ENCODE measurements at places on chromosomes 1 and 21.

GRCh38 chr1:61202854-61203598 lies 120.7 kb downstream of the NFIA start:
- DNase-seq: no peak

DNA sequence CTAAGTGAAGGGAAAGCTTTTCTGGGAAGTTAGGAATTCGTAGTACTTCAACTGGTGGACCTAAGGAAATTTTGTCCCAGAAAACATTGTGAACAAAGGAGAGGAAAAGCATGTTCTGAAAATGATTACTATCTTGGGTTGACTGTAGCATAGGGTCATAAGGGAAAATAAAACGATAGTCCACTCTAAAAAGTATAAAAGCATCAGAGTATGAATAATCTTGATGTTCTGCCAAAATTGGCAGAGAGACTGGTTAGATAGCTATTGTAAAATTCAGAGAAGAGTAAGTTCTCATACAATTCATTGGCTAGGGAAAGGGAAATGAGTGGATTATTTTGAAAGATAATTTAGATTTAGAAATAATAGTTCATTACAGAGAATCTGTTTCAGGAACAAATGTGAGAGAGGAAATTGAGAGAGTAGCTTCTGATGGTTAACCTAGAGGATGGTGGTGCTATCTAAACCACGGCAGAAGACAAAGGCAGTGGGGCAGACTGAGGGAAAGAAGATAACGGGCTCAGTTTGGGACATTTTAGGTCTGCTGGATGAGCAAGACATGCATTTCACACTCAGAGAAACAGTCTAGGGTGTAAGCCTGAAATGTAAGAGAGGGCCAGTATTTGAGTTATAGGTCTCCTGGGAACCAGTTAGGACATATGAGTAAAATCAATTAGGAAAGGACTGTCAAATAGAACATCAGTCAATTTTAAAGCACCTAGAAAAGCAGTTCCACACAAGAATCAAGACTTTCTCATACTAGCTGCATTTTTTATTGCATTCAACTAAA lies 799.3 kb upstream of the CXADR start:
- DNase-seq: no peak

GRCh38 chr1:161940866-161941591 lies 82.6 kb downstream of the OLFML2B start:
- DNase-seq: no peak

DNA sequence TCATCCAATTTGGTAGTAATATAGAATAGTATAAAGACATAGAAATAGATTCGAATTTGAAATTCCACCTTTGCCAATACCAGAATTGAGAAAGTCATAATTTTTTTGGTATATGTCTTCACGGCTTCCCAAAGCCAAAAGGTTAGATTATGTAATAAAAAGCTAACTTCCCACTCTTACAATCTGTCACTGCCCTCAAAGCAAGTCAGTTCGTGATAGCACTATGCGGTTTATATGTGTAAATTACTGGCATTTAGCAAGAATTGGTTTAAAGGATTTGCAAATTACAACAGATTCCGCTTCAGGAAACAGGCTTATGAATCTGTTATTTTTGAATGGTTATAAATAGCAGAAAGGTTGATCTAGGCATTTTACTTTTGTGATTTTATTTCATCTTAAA lies 679.4 kb upstream of the ADGRL2 start:
- no peak for DNase-seq

DNA sequence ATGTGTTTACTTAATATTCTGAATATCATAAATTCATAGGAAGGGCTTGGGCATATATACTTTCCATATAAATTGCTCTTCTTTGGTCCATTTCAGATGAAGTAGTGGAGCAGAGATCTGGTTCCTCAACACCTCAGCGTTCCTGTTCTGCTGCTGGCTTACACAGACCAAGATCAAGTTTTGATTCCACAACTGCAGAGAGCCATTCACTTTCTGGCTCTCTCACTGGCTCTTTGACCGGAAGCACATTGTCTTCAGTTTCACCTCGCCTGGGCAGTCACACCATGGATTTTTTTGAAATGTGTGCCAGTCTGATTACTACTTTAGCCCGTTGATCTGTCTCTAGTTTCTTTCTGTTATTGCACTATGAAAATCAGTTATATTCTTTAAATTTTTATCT lies 62.3 kb downstream of the PRKAA2 start:
- no peak for DNase-seq

DNA sequence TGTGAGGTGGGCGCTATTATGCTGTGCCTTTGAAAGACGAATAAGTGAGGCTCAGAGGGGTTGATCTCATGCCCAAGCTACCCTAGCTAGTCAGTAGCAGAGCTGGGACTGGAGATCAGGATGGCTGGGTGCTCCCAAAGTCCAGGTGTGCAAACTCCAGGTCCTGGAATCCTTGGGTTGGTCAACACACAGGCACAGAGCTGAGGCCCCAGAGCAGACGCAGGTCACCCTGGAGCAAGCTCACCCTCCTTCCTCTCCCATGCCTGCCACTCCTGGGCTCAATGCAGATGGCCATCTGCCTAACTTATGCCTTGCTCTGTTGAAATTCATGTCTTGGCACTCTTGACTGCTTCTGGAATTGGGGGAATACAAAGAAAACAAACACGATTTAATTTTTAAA lies 587.2 kb downstream of the PTPRU start:
- no peak for DNase-seq
